ENCODE measurements at places on chromosomes 4 and X.
A peak's percentile ranks its signal among the peaks of the same experiment; 100 is the strongest.

- no peak for DNase-seq
These were observed 233.5 kb downstream of the SCFD2 start for GRCh38 chr4:53132132-53132891.

DNA sequence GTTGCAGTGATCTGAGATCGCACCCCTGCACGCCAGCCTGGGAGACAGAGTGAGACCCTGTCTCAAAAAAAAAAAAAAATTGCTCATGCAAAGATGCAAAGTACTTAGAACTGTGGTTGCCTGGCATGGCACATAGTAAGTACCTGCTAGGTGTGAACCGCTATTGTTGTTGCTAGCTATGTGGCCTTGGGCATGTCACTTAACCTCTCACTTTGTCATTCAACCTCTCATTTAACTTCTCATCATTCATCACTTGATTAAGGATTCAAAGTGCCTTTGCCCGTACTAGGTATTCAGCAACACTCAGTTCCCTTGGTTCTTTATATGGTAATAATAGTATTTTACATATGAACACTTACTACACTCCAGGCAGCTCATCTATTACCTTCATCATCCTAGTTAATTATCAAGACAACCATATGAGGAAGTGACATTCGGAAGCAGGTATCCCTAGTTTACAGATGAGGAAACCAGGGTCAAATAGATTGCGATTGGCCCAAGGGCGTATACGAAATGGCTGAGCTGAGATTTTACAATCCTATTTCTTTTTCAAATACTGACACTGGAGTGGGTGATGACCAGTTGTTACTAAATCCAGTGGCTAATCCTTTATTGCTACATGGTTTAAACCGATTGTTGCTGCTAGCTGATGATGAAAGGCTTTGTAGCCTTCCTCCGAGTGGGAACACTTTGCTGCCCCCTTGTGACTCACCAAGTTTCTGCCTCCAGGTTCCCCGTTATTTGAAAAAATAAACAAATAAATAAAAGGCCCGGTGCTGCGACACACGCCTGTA lies 28.8 kb upstream of the SOWAHD start:
- peak; percentile 61 for DNase-seq

DNA sequence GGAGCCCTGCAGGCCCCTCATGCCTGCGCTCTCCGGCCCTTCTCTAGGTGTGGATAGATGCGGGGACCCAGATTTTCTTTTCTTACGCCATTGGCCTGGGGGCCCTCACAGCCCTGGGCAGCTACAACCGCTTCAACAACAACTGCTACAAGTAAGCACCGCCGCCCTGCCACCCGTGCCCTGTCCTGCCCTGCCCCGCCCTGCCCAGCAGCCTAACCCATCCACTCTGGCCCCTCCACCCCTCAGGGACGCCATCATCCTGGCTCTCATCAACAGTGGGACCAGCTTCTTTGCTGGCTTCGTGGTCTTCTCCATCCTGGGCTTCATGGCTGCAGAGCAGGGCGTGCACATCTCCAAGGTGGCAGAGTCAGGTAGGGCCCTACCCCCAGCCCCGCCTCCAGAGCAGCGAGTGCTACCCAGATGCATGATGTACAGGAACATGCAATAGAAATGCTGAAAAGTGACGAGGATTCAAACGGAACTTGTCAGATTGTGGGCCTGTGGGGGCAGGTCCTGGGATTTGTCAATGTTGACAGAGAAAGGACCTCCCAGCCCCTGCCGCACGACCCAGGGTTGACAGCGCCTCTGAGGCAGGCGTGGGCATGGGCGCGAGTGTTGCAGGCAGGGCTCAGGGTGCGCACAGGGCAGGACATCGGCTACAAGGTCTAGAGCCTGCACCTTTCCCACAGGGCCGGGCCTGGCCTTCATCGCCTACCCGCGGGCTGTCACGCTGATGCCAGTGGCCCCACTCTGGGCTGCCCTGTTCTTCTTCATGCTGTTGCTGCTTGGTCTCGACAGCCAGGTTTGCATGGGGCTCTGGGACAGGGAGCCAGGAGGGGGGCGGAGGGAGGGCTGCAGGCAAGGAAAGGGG lies 5.7 kb downstream of the SLC6A8 start:
- DNase-seq, result no peak

GRCh38 chr4:55884851-55885219 lies 31.4 kb downstream of the EXOC1 start:
- no peak for DNase-seq

DNA sequence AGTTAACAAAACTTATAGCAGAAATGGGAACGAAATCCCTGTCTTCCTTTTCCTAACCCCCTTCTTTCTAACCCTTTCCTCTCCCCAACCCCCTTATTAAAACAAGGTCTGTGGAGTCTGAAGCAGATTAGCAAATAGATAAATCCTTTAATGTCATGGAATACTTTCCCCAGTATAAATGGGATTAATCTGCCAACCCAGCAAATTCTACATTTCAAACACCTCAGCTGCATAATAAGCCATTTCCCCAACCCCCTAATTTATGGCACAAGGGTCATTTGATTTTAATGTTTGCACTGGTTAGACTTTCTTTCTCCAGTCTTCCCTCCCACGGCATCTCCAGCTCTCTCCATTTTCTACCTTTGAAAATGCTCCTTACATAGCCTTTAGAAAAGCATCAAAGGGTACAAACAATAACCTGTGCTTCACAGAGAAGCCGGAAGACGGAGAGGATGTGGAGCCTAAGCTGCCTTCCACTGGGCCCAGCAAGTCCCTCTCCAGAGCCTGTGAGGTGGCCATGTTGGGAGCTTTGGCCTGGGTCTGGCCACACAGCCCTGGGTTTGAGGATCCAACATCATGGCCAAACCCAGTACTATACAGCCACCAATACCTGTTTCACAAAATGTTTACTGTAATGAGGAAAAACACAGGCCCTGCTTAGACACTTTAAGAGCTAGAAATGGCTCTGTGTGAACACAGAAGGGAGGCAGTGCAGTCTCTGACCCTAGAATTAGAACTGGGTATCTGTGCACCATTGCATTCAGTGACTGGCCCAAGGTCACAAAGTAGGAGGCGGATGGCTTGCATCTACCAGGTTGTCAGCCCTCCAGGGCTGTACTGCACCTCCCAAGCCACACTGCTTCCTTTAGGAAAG lies 56.9 kb upstream of the SPRY1 start:
- DNase-seq, result no peak

DNA sequence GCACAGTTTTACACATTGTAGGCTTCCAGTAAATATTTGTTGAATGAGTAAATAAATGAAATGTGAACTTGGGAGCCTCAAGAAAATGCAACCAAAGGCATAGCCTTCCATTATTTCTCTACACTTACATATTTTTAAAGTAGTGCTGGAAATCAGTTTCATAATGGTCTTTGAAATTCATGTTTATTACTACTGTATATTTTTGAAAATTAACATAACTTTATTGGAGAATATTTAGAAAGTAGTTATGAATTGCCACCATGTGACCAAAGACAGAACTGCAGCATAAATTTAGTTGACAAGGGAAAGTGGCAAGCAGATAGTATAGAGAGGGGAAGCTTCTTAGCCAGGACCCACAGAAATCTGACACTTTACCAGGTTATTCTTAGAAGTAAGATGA lies 6.4 kb downstream of the TCEAL8 start:
- DNase-seq, result peak; percentile 3

DNA sequence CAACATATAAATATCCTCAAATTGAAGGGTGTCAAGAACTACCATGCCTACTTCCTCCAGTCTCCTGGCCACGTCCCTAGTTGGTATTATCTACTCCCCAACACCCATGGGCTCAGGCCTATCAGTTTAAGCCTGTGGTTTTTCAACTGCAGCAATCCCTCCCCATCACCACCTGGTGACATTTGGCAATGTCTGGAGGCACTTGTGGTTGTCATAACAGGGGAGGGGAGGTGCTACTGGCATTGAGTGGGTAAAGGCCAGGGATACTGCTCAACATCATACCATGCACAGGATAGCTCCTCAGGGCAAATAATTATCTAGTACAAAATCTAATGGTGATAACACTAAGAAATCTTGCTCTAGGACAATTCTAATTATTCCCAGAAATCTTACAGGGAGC lies 95.3 kb downstream of the COMMD8 start:
- DNase-seq, result no peak

DNA sequence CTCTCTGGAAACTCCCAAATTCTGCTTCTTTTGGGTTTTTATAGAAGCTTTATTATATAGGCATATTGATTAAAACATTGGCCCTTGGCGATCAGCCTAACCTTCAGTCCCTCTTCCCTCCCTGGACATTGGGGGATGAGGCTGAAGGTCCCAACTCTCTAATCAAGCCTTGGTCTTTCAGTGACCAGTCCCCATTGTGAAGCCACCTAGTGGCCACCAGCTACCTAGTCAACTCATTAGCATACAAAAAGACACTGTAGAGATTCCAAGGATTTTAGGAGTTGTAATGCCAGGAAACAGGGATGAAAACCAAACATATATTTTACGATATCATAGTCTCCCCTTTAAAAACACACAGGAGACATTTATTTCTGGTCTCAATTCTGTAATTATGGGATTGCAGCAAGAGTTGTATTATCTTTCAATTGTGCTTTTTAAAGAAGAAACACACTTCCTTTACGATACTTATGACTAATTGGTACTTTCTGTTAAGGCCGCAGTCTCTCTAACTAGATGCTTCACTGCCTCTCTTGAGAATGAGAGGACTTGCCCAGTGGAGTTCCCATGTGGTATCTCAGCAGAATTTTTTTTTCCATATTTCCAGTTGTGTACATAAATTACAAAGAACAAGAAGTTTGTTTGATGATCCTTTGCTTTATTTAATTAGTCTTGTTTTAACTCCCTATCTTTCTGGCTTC lies 58.2 kb downstream of the WDR17 start:
- peak; percentile 27 for DNase-seq

DNA sequence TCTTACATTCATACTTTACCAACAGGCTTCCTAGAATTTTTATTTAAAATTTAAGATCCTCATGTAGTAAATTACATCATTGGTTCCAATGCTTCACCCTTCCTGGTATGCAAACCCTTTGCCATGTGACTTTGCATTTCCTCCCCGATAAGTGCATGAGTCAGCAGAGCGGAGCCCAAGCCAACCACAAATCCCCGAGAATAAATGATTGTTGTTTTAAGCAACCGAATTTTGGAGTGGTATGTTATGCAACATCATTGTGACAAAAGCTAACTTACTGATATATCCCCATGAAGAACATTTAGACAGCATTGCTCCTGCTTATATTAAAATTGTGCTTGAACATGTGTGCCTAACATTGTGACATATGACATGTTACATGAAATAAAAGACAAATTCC lies 199.4 kb upstream of the DDX53 start:
- peak; percentile 63 for DNase-seq

- DNase-seq, result peak; percentile 29
These were observed 243.1 kb upstream of the FTHL17 start for GRCh38 chrX:31314921-31315320.

DNA sequence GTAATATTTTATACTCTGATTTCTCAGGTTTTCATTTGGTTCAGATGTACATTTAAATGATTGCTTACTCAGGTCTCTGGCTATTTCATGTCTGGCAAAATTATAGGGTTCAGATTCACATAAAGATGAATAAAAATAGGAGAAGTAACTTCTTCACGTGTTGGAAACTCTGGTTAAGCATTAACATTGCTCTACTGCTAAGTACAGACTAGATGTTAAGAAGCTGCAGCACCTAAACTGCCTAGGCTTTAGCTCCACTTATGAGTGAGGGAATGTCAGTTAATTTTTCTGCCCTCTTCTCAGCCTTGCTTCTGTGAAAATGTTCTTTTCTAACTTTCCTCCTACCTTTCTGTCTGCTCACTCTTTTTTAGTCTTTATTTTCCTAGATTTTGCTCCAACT lies 361.2 kb downstream of the ARAP2 start:
- DNase-seq, result no peak

DNA sequence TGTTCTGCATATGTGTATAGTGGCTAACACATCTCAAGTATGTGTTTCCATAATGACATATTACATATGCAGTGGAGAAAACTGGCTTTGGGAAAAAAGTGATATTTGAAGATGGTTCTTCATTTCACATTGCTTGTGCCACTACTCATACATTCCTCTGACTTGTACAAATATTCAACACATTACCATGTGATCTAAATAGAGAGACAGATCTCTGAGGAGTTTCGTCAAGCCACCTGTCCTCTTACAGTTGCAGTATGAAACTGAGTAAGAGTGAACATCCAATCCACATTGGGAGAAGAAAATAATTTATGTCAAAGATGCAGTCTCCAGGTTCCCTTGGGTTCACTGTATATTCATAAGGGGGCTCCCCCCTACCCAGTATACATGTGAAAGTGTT lies 123.9 kb downstream of the KDR start:
- no peak for DNase-seq

DNA sequence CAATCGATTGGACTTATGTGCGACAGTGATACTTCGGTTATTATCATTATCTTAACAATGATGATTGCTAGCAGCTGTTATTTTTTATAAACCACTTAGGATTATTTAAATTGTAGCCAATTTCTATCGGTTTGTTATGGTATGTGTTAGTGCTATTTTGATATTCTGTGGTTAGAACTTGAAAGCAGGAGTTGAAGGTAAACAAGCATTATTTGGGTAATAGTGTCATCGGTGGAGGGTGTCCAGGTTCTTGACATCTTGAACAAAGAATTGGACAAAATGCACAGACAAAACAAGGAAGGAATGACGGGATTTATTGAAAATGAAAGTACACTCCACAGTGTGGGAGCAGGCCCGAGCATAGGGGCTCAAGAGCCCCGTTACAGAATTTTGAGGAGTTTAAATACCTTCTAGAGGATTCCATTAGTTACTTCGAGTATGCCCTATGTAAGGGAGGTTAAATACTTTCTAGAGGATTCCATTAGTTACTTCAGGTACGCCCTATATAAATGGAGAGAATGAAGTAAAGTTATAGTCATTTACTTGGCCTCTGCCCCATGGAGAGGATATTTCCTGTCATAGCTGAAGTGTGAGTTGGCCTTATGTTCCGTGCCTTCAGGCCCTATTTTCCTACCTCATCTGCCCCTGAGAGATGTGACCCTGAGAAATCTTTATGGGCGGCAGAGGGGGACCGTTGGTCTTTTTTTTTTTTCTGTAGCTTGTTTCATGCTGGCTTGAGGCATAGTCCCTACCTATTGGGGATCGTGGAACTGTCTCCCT lies 13.1 kb downstream of the MOB1B start:
- DNase-seq, result no peak

DNA sequence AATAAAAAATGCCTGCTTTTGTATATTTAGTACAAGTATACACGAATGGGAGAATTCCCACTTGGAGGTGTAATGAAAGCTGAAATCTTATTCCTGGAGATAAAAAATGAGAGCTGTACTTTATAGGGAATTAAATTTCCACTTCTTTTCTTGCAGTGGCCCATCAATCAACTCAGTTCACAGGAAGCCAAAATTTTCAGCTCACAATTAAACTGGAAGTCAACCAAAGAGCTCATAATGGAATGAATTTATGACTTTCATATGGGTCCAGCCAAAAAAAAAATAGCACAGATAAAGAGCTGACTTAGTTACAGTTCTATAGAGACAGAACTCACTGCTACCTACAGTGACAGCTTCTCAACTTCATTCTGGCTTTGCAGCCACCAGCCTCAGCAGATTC lies 115.2 kb upstream of the TBC1D9 start:
- no peak for DNase-seq
